ENCODE measurements at places on chromosomes 7 and 10.
A peak's percentile ranks its signal among the peaks of the same experiment; 100 is the strongest.

DNA sequence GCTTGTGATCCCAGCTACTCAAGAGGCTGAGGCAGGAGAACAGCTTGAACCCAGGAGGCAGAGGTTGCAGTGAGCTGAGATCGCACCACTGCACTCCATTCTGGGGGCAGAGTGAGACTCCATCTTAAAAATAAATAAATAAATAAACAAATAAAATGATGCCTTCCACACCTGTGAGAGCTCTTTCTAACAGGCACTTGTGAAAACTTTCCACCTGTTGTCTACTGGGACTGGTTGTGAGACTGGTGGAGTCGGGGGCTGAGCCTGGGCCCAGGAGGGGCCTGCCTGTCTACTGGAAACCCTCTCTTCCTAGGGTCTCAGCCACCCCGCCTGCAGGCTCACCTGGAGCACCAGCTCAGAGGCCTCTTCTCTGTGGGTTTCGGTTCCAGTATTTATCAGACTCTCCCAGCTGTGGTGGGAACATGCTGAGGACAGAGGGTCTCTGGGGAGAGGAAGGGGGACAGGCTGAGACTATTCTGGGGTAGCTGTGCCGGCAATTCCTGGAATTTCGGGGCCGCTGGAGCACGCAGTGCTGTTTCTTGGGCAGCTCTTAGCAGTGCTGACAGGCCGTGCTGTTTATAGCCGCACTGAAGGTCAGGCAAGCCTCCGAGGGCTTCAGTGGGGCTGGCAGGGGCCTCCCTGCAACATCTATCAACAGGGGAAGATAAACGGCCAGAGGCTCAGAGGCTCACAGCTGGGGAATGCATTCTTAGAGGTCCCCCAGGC lies 3.8 kb downstream of the LDB3 start:
- no peak for DNase-seq

- peak; percentile 20 for DNase-seq
Observed at GRCh38 chr10:119812684-119813083, 60.0 kb downstream of the MCMBP start.

GRCh38 chr7:95433952-95434556 lies 774 bp downstream of the PON2 start:
- DNase-seq: no peak

GRCh38 chr7:50467817-50468610 lies 17.9 kb upstream of the FIGNL1 start:
- DNase-seq: no peak

DNA sequence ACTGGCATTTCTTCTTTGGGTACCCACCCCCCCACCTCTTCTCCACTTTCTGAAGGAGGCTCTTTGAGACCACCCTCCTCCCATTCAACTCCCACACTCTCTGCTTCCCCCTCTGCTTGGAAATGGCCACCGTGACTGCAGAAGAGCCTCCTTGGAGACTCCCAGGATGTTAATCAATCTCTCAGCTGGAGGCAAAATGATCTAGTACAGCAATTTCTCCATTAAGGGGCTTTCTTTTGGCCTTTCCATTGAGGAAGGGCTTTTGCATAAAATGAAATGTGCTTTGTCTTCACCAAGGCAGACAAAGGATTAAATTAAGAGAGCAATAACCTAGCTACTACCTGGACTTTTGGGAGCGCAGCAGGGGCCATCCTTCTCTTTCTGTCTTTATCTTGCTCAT lies 26.1 kb downstream of the CDHR3 start:
- no peak for DNase-seq

- DNase-seq: no peak
Observed at GRCh38 chr7:50645186-50645585, 80.0 kb upstream of the DDC start.

- no peak for DNase-seq
Observed at GRCh38 chr7:5296611-5297226, 14.0 kb downstream of the SLC29A4 start.

GRCh38 chr7:103799298-103799697 lies 190.2 kb downstream of the RELN start:
- DNase-seq: no peak

GRCh38 chr7:119270045-119270464 lies 1002.9 kb upstream of the KCND2 start:
- no peak for DNase-seq

Data from DMS79 (cell line).